ENCODE measurements at places on chromosomes 11 and 22.
A peak's percentile ranks its signal among the peaks of the same experiment; 100 is the strongest.

DNA sequence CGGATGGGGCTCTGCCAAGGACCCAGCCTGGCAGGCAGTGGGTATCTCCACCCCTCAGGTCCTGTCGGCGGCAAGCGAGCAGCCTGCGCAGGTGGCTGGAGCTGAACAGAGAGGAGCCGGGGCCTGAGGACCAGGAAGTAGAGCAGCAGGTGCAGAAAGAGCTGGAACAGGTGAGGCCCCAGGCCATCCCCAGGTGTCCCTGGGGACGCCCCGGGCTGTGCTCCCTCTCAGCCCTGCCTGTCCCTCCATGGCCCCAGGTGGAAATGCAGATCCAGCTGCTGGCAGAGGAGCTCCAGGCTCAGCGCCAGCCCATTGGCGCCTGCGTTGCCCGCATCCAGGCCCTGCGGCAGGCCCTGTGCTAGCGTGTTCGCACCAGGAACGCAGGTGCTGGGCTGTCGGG lies 44.0 kb downstream of the PISD start:
- DNase-seq = no peak

- peak; percentile 44 for DNase-seq
Measured at GRCh38 chr11:110219006-110219785, 77.2 kb downstream of the RDX start.

- no peak for DNase-seq
Measured at GRCh38 chr11:88383447-88383846, 45.9 kb upstream of the CTSC start.

- DNase-seq = no peak
Measured at GRCh38 chr11:7413961-7414915, 71.1 kb upstream of the OLFML1 start.

DNA sequence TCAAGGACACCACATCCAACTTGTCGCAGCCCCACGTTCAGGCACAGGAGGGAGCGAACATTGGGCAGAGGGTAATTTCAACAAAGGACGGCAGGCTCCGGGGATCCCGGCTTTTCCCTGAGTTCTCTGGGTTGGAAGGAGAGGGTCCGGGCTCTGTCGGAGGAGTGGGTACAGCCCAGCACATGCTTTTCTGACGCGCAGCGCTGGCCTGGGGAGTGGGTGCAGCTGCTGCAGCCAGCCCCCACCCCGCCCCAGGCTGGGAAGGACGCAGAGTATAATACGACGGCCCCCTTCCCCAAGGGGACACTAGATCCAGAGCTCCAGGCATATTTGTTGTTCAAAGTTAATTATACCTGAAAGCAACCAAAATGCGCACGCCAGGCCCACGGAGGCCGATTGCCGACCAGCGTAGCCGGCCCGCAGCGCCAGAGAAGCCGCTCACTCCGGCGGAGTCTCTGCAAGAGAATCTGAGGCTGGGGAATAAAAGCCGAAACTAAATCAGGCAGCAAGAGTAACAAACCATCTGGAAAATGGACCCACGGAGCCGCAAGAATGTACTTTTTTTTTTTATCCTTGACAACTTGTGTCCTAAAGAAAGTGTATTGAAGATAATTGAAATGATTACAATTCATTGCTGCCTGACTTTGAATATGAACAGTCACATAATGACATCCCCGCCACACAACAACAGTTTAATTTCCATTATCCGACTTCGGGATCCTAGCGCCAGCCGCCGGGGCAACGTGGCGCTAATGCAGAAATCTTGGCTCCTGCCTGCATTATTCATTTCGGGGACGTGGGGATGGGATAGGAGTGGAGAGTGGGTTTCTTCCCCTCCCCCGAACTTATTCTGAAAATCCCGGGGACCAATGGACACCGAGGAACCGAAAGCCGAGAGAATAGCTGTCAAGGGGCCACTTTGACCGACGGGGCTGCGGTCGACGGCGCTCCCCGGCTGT lies 14.0 kb upstream of the PAX6 start:
- no peak for DNase-seq

DNA sequence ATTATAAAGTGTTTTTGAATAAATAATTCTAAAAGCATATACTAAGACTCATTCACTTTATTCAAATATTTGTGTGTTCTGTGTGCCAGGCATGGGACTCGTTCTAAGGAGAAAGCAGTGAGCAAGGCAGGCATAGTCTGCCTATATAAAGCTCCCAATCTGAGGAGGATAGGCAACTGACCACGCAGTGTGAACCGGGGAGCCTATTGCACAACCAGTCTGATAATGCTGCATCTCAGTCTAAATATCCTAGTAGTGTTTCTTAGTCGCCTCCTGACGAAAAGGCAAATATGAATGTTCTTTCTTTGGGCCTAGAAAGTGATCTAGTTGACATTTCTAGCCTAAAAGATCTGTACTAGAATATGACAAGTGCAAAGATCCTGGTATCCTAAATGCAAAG lies 98.3 kb downstream of the C11orf65 start:
- no peak for DNase-seq

DNA sequence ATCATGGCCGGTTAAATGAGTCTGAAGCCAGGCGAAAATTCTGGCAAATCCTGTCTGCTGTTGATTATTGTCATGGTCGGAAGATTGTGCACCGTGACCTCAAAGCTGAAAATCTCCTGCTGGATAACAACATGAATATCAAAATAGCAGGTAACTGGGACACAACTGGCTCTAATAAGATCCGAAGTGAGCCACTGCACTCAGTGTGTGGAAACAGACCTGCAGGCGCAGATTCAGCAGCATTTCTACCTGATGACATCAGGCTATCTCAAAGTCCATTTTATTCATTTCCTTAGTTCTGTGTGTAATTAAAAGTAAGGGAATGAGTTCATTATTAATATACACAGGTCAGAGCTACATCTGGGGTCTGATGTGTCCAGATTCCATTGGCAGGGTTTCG lies 78.2 kb downstream of the PPP2R1B start:
- no peak for DNase-seq

DNA sequence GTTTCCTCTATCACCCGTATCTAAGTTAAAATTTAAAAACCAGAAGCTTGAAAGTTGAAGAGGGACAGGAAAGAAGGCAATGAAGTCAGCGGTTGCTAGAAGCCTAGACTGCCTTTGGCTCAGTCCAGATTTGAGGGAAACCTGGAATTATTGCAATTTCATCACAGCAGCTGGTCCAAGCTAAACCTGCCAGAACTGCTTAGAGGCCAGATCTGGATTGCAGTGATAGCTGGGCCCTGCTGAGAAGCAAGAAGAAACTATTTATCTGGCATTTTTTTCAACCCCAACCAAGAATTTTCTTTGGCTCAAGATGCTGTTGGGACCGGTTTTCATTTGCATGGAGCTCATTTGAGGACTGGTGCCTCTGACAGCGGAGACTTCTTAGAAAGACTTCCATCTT lies 121.5 kb upstream of the TEAD1 start:
- peak; percentile 88 for DNase-seq

- DNase-seq = no peak
Measured at GRCh38 chr11:110986016-110986415, 259.5 kb upstream of the POU2AF2 start.

- DNase-seq = no peak
Measured at GRCh38 chr11:134667505-134667904, 255.5 kb upstream of the B3GAT1 start.

DNA sequence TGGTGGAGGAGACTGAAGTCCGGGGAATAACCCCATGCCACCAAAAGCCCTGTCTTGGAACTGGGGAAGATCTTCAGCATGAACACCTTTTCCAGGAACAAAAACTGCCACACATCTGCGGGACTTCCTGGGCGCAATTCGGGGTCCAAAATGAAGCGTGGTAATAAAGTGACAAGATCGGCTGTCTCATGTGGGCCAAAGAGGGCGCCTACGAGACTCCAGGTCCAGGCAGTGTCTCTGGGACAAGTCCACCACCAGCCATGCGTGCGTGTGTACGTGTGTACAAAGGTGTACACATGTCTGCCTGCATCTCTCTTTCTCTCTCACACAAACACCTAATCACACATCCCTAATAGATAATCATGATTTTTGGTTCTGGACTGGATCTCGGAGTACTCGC lies 8.9 kb upstream of the MYBPC3 start:
- no peak for DNase-seq

DNA sequence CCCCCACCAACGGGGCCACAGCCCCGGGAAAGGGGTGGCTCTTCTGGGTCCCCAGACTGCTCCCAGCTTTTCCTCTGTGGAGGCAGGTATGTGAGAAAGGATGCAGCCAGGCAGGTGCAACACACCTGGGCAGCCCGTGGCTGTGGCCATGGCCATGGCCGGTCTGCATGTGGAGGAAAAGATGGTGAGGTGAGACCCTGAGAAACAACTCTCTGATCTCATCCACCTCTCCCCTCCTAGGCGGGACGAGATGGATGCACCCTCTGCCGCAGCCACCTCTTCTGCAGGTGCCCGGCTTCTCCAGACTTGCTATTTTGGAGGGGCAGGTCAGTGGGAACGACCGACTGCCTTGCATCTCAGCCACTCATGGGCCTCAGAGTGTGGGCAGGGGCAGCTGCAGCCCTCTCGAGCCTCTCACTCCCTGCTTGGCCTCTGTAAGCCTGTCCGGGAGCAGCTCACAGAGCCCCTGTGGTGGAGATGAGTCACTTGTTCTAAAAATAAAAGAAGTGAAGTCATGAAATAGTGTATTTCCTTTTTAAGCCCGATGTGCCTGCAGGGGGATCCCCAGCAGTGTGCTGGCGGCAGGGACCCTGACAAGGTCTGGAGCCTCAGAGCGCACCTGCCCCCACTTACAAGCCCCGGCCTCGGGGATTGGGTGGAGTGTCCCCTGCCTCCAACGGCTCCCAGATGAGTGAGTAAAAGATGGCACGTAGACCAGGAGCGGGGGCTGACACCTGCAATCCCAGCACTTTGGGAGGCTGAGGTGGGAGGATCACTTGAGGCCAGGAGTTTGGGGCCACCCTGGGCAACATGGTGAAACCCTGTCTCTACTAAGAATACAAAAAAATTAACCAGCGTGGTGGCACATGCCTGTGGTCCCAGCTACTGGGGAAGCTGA lies 10.7 kb downstream of the SMIM38 start:
- DNase-seq = peak; percentile 92

DNA sequence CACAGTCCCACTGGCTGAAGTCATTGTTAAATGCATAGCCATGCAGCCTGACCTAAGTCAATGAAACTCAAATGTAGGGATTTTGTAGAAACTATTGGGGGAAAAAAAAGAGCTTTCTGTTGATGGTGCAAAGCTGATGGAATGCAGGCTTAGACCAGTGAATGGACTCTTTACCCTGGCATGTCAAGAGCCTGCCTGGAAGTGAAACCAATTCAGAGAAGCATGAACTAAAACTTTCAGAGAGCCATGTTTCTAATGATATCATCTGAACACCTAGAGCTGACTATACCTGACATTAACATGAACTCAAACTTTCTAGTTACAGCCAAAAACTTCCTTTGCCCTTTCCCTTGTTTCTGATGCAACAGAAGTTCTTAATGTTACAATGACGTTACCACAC lies 89.0 kb downstream of the APIP start:
- DNase-seq = no peak

DNA sequence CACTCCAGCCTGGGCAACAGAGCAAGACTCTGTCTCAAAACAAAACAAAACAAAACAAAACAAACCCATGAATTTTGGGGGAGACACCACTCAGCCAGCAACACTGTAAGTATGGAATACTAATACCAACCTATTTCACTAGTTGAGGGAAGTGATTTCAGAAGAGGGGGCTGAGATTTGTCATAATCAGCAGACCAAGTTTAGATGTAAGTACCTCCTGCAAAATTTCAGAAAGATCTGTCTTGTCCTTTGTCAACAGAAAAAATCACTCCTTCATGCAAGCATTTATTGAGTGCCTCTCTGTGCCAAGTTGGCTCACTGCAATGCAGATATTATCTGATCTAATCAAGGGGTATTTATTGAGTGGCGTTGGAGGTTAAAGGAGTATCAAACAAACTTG lies 23.4 kb upstream of the ADA2 start:
- no peak for DNase-seq

DNA sequence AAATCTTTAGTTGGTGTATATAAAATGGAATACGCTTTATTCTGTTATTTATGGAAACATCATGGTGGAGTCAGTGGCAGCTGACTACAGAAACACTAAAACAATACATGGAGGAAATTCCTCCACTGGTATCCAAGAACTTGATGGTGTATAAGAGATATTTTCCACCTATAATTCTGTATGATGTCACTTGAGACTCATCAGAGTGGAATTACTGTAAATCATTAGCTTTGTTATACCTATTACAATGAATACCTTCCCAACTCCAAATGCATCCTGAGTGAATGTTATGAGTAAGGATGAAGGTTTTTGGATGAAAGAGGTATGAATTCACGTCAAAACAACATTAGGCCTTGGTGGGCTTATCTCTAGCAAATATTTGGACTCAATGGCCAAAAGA lies 258.5 kb upstream of the SORL1-AS1 start:
- no peak for DNase-seq

DNA sequence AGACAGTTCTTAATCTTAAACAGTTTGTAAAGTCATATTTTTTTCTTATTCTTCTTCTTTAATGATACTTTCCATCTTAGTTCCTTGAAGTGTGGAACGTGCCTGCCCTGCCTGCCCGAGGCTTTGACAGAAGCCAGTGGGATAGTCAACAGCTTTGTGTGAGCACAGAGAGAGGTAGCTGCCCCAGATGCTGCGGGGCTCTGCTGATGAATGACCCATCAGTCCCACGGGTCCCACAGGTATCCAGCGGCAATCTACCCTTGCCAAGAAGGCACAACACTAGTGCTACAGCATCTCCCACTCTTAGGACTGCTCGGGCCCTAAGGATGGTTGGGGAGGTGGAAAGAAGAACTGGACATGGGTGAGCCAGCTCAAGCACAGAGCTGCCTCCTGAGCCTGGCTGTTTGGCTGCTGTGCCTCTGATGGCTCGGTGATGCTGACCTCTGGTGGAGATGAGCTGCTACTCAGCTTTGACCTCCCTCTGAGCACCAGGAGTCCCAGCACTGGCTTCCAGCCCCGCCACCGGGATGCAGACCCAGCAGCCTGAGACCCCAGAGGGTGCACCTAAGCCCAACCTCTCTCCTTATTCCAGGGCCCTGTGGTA lies 11.8 kb upstream of the APLNR start:
- DNase-seq = peak; percentile 78

DNA sequence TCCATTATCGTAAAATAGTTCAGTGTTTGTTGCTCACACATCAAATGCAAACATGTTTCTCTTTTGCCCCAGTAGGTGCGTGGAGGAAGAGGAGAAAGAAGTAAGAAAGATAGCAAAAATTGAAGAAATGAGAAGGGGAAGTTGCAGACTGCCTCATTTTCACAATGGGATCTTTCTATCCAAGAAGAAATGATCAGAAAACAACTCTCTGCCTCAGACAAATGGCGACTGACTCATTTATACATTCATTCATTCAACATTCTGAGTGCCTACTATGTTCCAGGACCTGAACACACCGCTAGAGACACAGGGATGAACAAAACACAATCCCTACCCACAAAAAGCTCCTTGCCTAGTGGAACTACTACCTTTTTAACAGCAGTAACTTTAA lies 367 bp downstream of the HPS5 start:
- DNase-seq = no peak

GRCh38 chr11:112096194-112096593 lies 9.5 kb downstream of the SDHD start:
- DNase-seq = peak; percentile 30
